BJ (cell line): ENCODE measurements at places on chromosomes 1 and 21.
A peak's percentile ranks its signal among the peaks of the same experiment; 100 is the strongest.

- DNase-seq, result no peak
Observed at GRCh38 chr1:89631816-89632656, 884 bp upstream of the LRRC8C start.

- no peak for DNase-seq
Observed at GRCh38 chr1:11291049-11291448, 18.1 kb downstream of the UBIAD1 start.

- DNase-seq, result no peak
Observed at GRCh38 chr1:232557096-232557495, 72.8 kb downstream of the SIPA1L2 start.

GRCh38 chr1:33381977-33382376, 48.9 kb downstream of the PHC2 start:
- no peak for DNase-seq

DNA sequence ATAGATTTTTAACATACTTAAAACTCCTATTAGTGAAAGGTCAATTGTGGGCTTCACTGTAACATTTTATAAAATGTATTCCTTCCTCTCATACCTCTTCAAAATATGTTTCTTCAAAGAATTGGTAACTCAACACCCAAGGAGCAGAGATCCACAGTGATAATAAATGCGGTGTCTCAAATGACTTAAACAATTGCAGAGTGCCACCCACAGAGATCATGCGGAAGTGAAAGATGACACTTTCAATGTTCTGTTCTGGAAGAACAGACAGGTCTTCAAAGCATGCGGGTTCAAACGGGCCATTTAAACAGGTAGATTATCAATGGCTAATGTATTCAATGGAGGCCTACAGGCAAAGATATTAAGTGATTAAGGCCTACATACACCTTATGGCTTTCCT, 157.0 kb upstream of the GREM2 start:
- DNase-seq, result no peak

- no peak for DNase-seq
Observed at GRCh38 chr1:207970329-207971233, 59.7 kb upstream of the CD34 start.

- DNase-seq, result peak; percentile 23
Observed at GRCh38 chr1:33986390-33987095, 122.7 kb downstream of the HMGB4 start.

GRCh38 chr1:178267646-178268094, 173.8 kb downstream of the RASAL2 start:
- DNase-seq, result no peak

DNA sequence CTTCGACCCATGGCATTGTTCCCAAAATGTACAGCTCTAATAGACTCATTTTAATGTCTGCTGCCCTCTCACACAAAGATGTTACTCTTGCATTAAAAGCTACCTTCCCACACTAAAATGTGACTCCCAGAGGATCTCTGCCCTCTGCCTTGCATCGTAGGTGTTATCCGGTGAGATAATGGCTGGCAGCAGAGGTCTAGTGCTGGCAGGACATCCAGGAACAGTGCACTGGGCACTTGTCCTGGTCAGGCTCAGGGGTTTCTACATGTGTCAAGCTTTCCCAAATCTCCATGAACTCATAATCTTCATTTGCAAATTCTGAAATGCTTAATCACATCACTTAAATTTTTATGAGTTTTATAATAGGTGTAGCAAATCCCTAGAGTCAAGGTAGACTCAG, 310.6 kb downstream of the LRRIQ3 start:
- no peak for DNase-seq

DNA sequence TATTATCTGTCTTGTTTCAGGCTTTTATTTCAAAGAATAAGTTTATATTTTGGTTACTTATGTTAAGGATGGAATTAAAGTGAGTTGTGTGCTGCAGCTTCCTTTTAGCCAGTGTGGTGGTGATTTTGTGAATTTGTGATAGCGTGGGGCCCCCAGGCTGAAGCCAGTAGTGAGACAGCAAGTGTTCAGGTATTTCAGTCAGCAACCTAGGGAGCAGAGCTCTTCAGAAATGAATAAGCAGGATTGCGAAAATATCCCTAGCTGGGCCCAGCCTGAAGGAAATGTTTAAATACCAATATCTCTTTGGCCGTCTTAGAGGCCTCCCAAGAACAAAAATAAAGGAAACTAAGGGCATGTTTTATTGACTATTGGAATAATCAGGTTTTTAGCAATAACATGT, 150.8 kb upstream of the C1orf105 start:
- no peak for DNase-seq

DNA sequence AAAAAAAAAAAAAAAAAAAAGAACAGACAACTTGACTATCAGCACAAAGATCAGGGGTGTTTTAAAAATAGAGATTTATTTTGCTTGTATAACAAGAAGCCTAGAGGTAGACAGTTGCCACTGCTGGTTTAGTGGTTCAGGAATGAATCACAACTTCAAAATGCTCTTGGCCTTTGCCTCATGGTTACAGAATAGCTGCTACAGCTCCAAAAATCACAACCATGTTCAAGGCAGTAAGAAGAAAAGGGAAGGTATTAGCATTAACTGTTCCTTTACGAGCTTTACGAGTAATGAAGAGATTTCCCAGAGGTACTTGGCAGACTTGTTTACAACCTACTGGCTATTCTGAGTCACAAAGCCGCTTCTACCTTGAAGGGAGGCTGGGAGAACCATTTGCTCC, 52.5 kb upstream of the PPM1J start:
- no peak for DNase-seq

- DNase-seq, result no peak
Observed at GRCh38 chr1:166418344-166418933, 251.6 kb upstream of the FAM78B start.

DNA sequence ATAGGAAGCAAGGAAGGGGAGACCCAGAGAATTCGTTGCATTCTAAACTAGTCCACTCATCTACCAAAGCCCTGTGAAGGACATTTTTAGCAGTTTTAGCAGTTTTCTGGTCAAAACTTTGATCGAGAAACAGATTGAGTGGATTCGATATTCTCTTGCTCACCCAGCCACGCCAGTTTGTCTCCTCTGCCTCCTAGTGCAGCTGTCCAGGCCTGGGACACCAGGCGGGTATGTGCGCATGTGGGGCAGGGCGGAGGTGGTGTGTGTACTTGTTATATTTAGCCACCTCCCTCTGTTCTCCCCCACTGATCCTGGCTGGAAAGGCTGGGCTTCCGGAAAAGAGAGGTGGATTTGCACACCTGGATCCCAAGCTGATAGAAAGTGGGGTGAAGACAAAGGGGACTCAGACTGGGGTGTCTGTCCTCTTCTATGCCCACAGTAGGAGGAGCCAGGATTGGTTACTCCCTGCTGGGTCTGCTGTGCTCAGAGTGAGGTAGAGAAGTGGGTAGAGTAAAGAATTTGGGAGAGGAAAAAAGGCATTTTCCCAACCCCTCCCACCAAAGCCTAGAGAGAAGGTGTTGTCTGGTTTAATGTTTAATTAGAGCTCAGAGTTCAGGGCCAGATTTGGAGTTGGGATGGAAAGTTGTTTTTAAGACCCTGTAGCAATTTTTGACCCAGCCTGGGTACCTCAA, 3.8 kb downstream of the LMNA start:
- DNase-seq, result no peak

DNA sequence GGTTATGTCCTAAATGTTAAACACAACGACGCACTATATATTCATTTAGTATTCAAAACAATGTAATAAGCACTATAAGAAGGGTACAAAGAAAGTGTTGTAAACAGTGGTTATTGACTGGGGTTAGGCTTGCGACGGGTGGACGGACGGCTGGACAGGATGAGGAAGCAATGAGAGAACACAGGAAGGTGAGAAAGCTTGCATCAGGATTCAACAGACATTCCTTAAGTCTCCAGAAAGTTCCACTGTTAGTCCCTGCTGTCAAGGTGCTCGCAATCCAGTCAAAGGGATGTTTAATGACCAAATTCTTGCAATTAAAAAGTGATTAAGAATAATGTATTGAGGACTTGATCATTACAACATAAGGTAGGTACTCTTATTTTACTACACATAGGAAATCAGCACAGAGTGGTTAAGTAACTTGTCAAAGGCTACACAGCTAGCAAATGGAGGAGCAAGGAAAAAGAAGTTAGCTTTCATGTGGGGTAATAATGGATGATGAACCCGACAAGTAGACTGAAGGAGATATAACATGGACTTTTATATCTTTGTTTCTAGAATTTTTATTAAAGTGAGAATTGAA, 994 bp upstream of the ACBD6 start:
- no peak for DNase-seq

- DNase-seq, result no peak
Observed at GRCh38 chr1:214670098-214670497, 67.1 kb downstream of the CENPF start.
